ENCODE measurements at places on chromosomes 16 and 17.
A peak's percentile ranks its signal among the peaks of the same experiment; 100 is the strongest.

GRCh38 chr17:76427501-76428231, 25.3 kb downstream of the UBE2O start:
- DNase-seq = no peak

- no peak for DNase-seq
These were observed 26.7 kb downstream of the NECAB2 start for GRCh38 chr16:83994703-83995102.

GRCh38 chr17:49509588-49509917, 14.5 kb downstream of the NGFR start:
- no peak for DNase-seq

- no peak for DNase-seq
These were observed 10.4 kb downstream of the SCN4A start for GRCh38 chr17:63962298-63962744.

DNA sequence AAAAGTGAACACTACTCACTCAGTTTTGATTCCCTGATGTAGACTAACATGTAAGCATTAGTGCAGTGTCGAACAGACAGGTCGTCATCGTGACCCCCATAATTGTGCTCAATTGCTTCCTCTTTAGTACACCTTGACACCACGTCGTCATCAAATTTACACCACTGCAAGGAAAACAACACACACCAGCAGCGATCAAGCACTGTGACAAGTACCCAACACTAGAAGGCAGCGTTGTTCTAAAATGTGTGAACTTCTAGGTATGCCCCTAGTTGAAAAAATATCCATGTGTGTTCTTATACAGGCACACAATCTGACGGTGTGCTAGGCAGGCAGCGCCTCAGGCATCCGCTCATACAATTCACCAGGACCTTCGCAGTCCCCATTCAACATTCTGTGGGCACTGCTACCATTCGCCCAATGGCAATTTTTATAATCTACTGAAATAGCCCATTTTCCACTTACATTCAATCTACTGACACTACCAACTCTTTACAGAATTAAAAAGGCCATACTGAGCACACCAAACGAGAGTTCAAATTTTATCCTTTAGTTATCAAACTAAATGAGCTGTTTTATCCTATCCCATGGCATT, 23.1 kb downstream of the LITAFD start:
- no peak for DNase-seq

DNA sequence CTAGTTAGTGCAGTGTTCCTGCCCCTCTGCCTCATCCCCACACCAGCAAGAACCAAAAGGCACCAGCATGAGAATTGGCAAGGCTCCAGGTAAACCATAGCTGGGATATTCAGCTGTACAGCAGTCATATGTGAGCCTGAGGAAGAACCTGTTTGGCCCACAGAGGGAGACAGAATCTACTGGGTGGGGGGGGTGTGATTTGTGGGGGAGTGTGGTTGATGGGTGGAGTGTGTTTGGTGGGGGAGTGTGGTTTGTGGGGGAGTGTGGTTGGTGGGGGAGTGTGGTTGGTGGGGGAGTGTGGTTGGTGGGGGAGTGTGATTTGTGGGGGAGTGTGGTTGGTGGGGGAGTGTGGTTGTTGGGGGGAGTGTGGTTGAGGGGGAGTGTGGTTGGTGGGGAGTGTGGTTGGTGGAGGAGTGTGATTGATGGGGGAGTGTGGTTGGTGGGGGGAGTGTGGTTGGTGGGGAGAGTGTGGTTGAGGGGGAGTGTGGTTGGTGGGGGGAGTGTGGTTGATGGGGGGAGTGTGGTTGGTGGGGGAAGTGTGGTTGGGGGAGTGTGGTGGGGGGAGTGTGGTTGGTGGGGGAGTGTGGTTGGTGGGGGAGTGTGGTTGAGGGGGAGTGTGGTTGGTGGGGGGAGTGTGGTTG, 19.5 kb downstream of the MINK1 start:
- no peak for DNase-seq

DNA sequence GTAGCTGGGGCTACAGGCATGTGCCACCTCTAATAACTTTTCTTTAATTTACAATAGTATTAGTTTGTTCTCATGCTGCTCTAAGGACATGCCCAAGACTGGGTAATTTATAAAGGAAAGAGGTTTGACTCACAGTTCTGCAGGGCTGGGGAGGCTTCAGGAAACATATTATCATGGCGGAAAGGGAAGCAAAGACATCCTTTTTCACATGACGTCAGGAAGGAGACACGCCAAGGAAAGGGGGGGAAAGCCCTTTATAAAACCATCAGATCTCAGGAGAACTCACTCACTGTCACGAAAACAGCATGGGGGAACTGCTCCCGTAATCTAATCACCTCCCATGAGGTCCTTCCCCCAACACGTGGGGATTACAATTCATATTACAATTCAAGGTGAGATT, 18.3 kb downstream of the IL4R start:
- DNase-seq = no peak

DNA sequence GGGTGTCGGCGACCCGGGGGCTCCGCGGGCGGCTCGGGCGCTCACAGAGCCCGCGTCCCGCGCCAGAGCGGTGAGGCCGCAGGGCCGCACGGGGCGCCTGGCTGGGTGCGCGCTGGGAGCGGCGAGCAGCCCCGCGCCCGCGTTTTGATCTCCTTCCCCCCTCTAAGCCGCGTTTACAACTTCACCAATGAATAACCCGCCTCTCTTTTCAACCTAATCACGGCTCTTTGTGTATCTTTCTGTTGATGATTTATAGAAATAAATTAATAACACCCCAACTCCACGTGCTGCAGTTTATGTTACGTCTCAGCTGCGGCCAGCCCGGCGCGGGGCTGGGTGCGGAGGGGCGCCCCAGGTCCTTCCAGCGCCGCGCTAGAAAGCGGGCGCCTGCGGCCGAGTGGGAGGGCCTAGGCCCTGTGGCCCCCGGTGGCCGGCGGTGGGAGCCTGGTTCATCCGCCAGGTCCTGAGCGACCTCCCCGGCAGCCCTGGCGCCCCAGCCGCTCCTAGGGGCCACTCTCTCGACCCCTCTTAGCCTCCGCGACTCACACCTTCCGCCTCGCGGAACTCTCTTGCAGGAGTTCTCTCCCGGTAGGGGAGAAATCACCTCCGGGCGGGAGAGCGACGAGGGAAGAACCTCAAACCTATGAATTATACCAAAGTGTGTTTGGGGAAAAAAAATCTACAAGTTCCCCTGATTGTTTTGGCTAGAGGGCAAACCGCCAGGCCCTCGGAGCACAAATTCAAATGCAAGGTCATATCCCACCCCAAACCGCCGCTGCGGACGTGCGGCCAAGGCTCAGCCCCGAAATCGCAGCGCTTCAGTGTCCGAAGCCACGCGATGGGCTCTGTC, 1.9 kb downstream of the HNF1B start:
- no peak for DNase-seq

GRCh38 chr17:1713878-1714426, 3.8 kb upstream of the TLCD2 start:
- DNase-seq = no peak

DNA sequence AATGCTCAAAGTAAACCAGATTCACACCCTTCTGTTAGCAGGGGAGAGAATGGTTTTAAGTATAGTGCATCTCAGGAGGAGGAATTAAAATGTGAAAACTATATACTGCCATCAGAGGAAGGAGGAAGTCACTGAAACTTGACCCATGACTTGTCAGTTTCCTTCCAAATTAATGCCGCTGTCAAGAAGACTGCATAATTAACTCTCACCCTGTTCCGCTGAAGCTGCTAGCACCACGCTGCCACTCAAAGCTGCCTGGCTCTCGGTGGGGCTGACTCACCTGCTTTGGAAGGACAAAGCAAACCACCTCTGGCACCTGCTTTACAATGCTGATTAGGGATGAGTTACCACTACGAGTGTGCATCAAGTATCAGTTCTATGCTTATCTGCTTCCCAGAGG, 37.8 kb upstream of the ULK2 start:
- no peak for DNase-seq

- DNase-seq = peak; percentile 15
These were observed 123.0 kb downstream of the GOSR1 start for GRCh38 chr17:30600060-30600829.

GRCh38 chr17:48262982-48263730, 155.6 kb downstream of the SNX11 start:
- DNase-seq = no peak

DNA sequence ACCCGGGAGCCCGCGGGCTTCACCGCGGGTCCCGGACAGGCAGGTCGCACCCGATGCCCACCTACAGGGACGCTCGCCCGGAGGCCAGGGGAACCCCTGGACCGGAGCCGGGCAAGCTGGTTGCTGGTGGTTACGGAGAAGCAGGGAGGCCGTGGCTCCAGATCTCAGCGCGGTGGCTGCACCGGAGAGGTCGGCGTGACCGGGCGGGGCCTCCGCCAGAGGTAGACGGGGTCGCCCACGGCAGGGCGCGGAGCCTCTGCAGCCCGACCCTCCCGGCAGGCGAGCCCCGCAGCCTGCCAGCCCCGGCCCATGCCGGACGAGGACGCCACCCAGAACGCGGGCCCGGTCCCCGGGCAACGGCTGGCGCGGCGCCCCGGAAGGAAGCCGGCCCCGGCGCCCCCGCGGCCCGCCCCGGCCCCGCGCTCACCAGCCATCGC, 341 bp downstream of the PCYT2 start:
- DNase-seq = no peak

- no peak for DNase-seq
These were observed 9.1 kb downstream of the TFAP4 start for GRCh38 chr16:4263504-4264436.

- no peak for DNase-seq
These were observed 11.7 kb downstream of the HDAC5 start for GRCh38 chr17:44111777-44112176.

DNA sequence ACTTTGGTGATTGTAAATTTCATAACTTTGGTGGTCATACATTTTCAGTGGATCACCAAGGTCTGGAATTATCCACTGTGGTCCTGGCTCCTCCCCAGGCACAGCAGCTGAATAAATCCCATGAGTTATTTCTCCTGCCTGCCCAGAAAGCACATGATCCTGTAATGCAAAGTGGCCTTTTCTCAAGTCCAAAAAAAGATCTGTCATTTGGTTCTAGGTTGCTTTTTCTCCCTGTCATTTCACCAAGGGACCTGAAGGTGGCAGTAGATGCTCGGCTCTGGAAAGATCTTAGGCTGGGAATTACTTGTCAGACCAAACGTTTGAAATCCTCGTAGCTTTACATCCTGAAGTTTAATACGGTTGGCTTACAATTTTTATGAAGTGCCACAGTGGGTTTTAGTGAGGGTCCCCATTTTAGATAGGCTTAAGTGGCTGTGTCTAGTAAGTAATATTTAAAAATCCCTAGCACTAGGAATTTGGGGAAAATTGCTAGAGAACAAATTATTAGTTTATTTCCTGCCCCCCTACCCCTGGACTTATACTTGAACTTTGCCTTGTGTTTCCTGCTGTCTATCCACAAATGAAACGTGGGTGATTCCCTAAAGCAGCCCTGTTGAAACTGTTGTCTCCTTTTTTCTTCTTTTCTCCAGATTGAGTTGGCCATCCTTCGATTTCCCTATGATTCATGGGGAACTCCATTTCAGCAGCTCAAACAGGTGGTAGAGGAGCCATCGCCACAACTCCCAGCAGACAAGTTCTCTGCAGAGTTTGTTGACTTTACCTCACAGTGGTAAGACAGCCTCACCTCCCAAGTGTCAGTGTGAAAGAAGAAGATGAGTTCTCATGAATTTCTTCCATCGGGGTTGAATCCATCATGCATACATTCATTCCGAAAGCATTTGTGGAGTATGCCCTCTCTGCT, 111.7 kb downstream of the MAP2K6 start:
- DNase-seq = no peak

- no peak for DNase-seq
These were observed 436.7 kb downstream of the KIF2B start for GRCh38 chr17:54259476-54259875.

GRCh38 chr16:20271893-20272292, 55.4 kb downstream of the GP2 start:
- DNase-seq = no peak

DNA sequence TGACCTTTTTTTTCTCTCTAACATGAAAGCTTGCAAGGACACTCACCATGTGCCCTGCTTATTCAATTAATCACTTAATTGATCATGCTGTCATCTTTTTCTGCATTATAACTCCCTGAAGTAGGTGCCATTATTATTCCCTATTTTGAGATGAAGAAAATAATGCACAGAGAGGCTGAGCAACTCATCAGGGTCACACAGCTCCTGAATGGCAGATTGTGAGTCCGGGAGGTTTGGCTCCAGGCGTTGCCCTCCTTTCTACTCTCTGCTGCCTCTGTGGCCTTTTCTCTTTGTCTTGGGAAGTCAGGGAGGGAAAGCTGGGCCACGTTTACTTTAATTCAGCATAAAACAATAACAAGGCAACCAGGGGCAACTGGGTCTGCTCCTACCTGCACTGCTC, 17.2 kb upstream of the N4BP1 start:
- no peak for DNase-seq

GRCh38 chr17:43855061-43855460, 8.1 kb downstream of the CD300LG start:
- no peak for DNase-seq

GRCh38 chr16:55384288-55385247, 60.6 kb downstream of the IRX6 start:
- DNase-seq = no peak

GRCh38 chr16:1909561-1910231, 8.5 kb downstream of the HS3ST6 start:
- no peak for DNase-seq

GRCh38 chr17:2624292-2624731, 30.9 kb downstream of the PAFAH1B1 start:
- no peak for DNase-seq

DNA sequence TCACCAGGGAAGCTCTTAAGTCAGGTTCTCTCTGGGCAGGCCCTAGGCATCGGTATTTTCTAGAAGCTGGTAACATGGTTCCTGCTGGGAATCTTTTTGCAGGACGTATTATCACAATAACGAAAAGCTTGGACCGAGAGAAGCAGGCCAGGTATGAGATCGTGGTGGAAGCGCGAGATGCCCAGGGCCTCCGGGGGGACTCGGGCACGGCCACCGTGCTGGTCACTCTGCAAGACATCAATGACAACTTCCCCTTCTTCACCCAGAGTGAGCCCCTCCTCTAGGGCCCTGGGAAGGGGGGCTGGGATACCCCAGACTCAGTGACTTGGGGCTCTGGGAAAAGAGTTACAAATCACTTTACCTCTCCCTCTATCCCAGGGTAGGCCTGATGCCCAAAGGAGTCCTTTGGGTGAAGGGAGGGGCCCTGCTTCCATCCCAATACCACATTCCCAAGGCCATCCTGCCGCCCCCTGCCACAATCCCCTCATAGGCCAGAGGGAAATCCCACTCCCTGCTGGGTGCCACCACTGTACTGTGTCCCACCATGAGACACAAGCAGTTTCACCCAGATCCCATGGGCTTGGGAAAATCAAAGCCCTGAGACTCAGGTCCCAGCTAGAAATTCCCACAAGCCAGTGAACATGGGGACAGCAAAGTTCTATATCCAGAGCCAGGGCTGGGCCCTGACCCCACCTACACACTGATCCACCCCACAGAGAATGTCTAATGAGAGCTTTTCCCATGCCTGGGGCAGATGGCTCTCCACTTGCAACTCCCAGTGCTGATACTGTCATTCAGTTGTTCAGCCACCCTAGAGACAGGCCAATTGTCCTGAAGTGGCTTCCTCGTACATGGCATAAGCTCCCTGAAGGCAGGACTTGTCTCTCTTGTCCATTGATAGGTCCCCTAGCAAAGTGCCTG, 23.0 kb downstream of the CDH5 start:
- DNase-seq = no peak
